ENCODE measurements at places on chromosomes 1 and 21.

DNA sequence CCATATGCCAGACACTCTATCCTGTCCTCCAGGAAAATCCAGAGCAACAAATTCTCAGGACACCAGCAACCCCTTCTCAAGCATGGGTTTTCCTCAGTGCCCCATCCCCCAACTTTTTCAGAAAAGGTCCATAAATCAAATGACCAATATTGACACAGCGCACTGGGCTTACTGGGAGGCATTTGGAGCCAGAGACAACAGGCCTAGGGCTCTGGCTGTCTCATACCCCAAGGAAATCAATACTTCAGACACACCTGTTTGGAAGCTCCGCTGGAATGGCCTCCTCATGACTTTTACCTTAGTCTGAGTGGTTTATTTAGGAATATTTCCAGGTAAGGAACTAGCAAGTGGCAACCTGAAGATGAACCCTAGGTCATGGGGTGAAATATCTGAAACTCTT is 66.9 kb upstream of the TNR start:
- no peak for DNase-seq

DNA sequence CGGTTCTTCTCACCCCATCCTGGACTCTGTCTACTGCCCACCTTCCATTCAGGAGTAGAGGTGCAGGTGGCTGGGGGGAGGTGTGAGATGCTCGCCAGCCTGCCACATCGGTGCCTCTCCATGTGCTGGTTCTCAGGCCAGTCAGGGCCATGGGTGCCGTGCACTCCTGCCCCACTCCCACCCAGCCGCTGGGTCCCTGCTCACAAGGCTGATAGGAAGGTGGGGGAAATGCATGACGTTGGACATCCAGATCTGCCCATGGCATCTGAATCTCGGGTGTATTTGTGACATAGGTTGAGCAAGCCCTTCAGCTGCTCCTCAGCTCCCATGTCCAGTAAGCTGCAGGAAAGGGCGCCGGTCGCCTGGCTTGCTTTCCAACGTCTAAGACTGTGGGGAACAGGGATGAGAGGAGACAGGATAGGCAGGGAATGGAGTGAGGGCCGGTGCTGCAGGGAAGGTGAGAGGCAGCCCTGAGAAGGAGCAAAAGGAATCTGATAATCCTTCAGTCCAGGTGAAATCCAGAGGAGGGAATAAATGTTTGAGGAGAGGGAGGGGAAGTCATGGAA is 11.8 kb downstream of the S100A7A start:
- no peak for DNase-seq

- no peak for DNase-seq
These were observed 59.4 kb upstream of the IFI44L start for GRCh38 chr1:78560811-78561210.

- no peak for DNase-seq
These were observed 905 bp downstream of the BARHL2 start for GRCh38 chr1:90716243-90716551.

GRCh38 chr1:177922209-177922608 is 47.6 kb downstream of the SEC16B start:
- DNase-seq: no peak

GRCh38 chr1:202365092-202365815 is 16.8 kb downstream of the PPP1R12B start:
- no peak for DNase-seq

- no peak for DNase-seq
These were observed 971 bp downstream of the CAPZB start for GRCh38 chr1:19484338-19484797.

GRCh38 chr1:219350172-219350931 is 176.7 kb downstream of the LYPLAL1 start:
- no peak for DNase-seq

GRCh38 chr1:214718724-214719123 is 115.7 kb downstream of the CENPF start:
- DNase-seq: no peak

GRCh38 chr1:62286786-62287224 is 32.4 kb downstream of the KANK4 start:
- no peak for DNase-seq

DNA sequence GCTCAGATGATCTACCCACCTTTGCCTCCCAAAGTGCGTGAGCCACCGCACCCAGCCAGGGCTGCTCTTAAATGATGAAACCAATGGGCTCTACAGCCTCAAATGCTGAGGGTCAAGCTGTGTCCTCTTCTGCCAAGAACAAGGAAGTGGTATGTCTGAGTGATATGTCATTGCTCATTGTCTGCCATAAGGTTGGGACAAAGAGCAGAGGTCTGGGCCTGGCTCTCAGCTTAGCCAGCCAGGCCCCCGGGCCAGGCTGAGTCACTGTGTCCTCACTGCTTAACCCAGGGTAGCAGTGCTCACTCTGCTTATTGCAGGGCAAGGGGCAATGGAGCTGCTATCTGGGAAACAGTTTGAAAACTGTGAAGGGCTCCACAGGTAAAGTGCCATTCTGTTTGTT is 8.3 kb upstream of the ETS2 start:
- no peak for DNase-seq

- no peak for DNase-seq
These were observed 6.3 kb upstream of the ERRFI1 start for GRCh38 chr1:8032366-8032910.

- no peak for DNase-seq
These were observed 16.3 kb downstream of the ATG4C start for GRCh38 chr1:62800281-62800680.

DNA sequence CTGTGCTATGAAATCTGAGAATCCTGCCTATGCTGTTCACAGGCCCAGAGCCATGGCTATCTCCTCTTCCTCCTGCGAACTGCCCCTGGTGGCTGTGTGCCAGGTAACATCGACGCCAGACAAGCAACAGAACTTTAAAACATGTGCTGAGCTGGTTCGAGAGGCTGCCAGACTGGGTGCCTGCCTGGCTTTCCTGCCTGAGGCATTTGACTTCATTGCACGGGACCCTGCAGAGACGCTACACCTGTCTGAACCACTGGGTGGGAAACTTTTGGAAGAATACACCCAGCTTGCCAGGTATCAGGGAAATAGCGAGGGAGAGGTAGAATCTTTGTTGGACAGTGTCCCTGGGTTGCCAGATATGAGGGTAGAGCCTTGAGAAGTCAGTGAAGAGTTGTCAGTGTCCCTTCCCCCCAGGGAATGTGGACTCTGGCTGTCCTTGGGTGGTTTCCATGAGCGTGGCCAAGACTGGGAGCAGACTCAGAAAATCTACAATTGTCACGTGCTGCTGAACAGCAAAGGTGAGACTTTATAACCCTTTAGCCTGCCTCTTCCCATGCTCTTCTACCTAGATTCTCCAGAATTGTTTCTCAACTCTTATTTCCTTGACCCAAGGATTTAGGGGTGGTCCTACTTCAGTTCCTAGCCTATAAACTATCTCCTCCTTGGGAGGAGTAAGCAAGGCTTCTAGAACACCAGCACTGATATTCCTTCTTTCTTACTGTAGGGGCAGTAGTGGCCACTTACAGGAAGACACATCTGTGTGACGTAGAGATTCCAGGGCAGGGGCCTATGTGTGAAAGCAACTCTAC is 1.4 kb downstream of the NIT1 start:
- no peak for DNase-seq

- DNase-seq: no peak
These were observed 2.9 kb downstream of the JUN start for GRCh38 chr1:58780836-58781452.

DNA sequence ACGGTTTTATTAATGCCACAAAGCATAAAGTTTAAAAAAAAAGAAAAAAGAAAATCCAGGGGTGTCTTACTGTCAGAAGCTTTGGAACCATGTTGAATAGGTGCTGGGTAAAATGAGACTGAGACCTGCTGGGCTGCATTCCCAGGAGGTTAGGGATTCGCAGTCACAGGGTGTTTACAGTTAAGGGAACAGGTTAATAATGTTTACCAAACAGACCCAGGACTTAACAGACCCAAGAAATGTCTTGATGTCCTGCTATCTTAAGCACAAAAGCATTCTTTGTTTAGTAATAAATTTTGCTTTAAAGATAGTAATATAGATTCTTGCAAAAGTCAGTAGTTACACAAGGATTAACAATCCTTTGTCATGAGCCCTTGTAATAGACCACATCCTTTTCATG is 54.7 kb downstream of the OLFML3 start:
- no peak for DNase-seq

GRCh38 chr1:17672226-17672625 is 82.9 kb upstream of the ACTL8 start:
- DNase-seq: no peak

GRCh38 chr1:99217599-99217998 is 46.7 kb upstream of the PLPPR4 start:
- DNase-seq: no peak

GRCh38 chr21:44551340-44551961 is at the start of gene KRTAP10-2:
Gene KRTAP10-2 (minus strand): TSS chr21:44551505. CDS start chr21:44551458, 47 bp downstream.
- DNase-seq: no peak

GRCh38 chr1:231165371-231165770 is 3.5 kb downstream of the TRIM67 start:
- no peak for DNase-seq

- DNase-seq: no peak
These were observed 1.8 kb upstream of the PRELP start for GRCh38 chr1:203473781-203474305.

GRCh38 chr1:70978623-70979022 is 69.0 kb downstream of the PTGER3 start:
- DNase-seq: no peak

GRCh38 chr1:27481994-27482620 is 7.9 kb downstream of the WASF2 start:
- DNase-seq: no peak

- no peak for DNase-seq
These were observed 7.8 kb downstream of the CASZ1 start for GRCh38 chr1:10788592-10789006.

DNA sequence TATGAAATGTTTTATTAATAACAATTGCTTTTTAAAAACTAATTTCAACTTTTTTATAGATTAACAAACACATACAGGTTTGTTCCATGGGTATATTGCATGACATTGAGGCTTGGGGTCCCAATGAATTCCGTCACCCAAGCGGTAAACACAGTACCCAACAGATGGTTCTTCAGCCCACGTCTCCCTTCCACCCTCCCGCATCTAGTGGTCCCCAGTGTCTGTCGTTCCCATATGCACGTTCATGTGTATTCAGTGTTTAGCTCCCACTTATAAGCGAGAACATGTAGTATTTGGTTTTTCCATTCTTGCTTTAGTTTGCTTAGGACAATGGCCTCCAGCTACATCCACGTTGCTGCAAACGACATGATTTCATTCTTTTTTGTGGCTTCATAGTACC is 48.6 kb downstream of the NOS1AP start:
- DNase-seq: no peak

GRCh38 chr1:14255711-14256110 is 342.8 kb upstream of the KAZN start:
- no peak for DNase-seq

DNA sequence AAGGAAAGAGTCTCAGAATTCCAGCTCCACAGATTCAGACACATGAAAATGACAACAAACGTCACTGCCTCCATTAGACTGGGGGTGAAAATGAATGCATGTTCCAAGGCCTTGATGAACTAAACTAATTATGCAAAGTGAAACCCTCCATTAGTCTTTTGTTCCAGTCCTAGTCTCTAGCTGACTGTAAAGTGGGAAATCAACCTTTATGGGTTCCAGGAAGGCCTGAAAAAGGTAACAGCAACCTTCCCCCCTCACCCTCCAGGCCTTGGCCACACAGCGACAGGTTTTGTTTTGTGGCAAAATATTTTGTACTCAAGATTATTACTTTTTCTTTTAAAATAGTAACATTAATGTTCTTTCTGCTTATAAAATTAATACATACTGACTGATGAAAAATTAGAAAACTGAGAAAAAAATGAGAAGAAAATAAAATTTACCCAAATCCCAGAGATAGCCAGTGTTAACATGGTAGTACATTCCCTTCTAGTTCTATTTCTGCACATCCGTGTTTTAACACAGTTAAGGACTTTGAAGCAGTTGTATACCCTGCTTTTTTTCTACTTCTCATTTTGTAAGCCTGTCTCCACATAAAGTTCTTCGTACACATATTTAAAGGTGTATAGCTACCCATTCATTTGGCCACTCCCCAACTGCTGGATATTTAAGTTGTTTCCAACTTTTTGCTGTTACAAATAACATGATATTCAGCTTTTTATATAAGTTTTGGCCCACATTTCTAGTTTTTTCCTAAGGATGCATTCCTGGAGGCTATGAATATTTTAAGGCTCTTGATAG is 60.9 kb downstream of the CD2 start:
- DNase-seq: no peak

DNA sequence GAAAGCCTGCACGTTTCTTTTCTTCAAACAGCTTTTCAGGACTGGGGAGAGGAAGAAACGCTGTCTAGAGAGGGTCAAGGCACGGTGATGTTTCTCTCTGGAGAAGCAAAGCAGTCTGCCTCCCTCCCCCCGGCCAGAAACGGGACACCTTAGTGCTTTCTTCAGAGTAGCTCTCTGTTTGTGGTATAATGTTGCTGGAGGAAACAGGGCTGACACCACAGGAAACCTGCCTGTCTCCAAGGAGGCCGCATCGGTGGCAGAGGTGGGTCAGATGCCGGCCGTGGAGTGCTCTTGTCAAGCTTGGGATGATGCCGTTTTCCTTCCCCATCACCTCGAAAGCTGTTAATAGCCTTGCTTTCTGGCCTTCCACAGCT is 139.4 kb downstream of the DHRS3 start:
- no peak for DNase-seq

DNA sequence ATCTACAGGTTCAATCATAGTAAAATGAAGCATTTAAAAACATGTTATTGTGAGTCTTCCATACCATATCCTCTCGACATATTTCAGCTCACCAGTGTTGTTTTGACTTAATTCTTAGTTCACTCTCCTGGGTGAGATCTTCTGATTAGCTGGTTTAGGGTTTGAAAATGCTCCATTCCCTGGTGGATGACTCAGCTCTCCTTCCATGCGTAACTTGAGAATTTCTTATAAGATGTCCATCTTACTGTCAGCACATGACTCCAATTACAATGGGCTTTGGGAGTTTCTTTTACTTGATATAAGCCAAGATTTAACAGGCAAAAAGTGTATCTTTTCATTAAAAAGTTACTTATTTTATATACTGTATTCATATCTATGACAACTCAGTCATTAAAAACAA is 476.5 kb downstream of the BRINP3 start:
- no peak for DNase-seq

GRCh38 chr1:200911361-200911760 is 16.7 kb downstream of the INAVA start:
- DNase-seq: no peak

GRCh38 chr1:230335861-230336522 is 90.1 kb downstream of the PGBD5 start:
- no peak for DNase-seq

DNA sequence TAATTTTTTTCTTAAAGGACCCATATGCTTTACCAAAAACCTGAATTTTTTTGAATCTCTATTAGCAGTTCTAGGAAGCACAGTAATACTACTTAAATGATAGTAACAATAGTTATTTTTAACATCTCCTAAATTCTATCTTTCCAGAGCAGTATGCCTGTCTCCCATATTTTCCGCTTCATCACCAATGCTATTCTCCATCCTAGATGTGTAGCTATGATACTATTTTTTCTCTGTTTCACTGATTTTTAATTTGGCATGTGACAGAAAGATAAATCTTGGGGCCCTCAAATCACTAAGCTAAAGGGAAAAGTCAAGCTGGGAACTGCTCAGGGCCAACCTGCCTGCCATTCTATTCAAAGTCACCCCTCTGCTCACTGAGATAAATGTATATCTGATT is 102.3 kb upstream of the HMCN1 start:
- no peak for DNase-seq

GRCh38 chr1:163410073-163410999 is 88.6 kb downstream of the NUF2 start:
- no peak for DNase-seq

- DNase-seq: no peak
These were observed 228.7 kb downstream of the C1orf94 start for GRCh38 chr1:34405266-34405959.

GRCh38 chr1:115426956-115427355 is 88.9 kb upstream of the NGF start:
- no peak for DNase-seq

Data from esophagus squamous epithelium (tissue), 5 donors.